CD4-positive, alpha-beta T cell treated with Interleukin-2 at 100 ng/mL for 4 hours (primary cell): ENCODE measurements at places on chromosomes 3 and 15.
A peak's percentile ranks its signal among the peaks of the same experiment; 100 is the strongest.

- DNase-seq, result no peak
Measured at GRCh38 chr3:24523215-24523614, 28.6 kb upstream of the THRB start.

GRCh38 chr3:79976466-79976865 lies 208.7 kb upstream of the ROBO1 start:
- no peak for DNase-seq

DNA sequence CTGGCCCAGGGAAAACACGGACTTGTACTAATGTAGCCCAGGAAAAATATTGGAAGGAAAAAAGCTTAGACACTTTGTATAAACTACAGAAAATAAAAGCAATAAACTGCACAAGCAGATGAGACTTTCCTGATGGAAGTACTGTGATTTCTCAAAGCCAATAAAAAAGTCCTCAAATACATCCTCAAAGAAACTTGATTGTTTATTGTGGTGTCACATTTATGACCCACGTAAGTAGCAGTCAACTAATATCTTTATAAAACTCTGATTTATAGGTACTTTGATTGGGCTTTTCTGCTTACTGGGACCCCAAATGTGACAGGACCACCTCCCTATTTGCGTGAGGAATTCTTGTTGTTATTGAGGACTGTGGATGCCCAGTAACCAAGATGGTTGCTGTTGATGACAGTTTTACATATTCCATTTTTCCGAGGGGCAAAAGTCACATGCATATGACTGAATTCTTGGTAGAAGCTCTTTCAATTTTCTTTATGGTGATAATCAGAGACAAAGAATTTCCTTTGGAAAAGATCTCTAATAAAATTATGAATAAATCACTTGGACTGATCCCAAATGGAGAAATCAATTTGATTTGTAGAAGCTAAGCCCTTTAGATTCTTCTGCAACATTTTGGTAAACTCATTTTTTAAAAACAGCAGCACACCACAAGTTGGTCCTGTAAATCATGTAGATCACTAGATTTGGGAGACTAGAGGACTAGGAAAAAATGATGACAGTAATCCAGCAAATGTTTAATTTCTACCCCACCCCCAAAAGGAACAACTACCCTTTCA lies 159.0 kb upstream of the TSC22D2 start:
- no peak for DNase-seq

DNA sequence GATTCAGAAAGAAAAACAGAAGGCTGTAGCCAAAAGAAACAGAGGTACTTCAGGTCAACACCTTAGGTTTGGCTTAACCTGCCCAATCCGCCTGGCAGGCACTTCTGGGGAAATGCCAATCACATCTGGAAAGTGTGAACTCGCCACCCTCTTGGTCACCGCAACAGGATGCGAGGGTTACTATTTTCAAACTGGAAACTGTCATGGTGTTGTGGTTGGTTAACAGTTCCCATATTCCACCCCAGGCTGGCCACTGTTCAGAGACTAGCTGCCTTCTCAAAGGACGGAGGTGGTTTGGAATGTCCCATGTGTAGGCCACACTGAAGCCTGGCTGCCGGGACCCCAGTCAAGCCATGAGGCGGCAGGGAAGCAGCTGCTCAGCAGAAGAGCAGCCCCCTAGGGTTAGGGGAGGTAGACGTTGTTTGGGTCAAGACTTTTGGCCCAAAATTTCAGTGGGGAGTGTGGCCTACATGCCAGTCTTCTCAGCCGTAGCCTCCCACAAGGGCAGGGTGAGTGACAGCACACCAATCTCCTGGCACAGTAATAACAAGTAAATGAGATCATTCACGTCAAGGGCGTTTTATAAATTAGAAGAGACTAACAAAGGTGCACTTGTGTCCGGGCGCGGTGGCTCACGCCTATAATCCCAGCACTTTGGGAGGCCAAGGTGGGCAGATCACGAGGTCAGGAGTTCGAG lies 54.6 kb downstream of the UMPS start:
- no peak for DNase-seq

- DNase-seq, result no peak
Measured at GRCh38 chr3:184387174-184387714, 7.4 kb downstream of the CHRD start.

GRCh38 chr3:50483374-50483773 lies 20.1 kb downstream of the CACNA2D2 start:
- DNase-seq, result no peak

DNA sequence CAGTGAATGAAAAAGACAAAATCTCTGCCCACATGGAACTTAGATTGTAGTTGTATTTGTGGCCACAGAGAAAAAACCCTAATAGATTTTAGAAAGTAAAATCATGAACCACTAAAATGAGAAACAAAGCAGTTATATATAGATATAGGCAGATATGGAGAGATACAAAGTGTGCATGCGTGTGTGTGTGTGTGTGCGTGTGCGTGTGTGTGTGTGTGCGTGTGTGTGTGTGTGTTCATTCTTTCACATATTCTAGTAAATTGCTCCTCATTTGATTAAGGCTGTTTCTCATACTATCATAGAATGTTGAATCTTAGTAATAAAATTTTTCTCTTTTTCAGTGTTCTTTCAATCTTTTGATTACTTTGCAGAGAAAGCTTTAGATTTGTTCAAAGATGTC lies 118.6 kb downstream of the DNAJB8 start:
- DNase-seq, result no peak

DNA sequence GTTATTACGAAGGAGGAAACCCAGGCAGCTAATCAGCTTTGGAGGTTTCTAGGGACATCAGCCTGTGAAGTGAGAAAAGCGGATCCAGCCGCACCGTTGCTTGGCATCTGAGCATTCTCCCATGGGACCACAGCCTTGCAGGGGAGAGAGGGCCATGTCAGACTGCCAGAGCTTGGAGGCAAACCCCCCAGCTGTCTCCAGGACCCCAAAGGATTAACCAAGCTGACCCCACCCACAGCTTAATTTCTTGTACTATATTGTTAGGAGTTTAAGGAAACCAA lies 5.1 kb downstream of the IGDCC3 start:
- DNase-seq, result no peak

GRCh38 chr3:153285194-153285641 lies 123.2 kb downstream of the RAP2B start:
- no peak for DNase-seq

DNA sequence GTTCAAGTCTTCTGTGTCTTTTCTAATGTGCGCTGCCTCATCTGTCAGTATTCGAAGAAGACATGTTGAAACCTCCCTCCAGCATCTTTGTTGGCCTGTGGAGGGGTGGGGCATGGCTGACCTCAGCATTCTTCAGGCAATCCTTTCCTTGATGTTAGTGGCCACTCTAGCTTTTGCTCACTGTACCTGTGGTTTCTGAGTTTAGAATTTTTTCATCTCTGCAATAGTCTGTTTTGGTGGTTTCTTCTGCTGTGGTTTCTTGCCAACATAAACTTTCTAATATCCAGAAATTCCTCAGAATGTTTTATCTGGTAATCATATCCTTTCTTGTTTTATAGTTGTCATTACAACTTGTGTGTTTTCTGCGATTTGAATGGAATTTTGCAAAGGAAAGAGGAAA lies 251.3 kb upstream of the NR2E3 start:
- DNase-seq, result no peak

GRCh38 chr3:12316253-12316652 lies 27.4 kb downstream of the PPARG start:
- no peak for DNase-seq

GRCh38 chr15:77112838-77113504 lies 42.1 kb upstream of the TSPAN3 start:
- DNase-seq, result no peak

- no peak for DNase-seq
Measured at GRCh38 chr15:43266834-43267233, at the start of gene TGM5. TSS of gene TGM5 (minus strand) at chr15:43266928. CDS start at chr15:43266849, 79 bp downstream.

GRCh38 chr3:133038731-133039375 lies 662 bp downstream of the TMEM108 start:
- DNase-seq, result no peak

GRCh38 chr15:60722328-60723112 lies 243.6 kb upstream of the ICE2 start:
- DNase-seq, result peak; percentile 30

DNA sequence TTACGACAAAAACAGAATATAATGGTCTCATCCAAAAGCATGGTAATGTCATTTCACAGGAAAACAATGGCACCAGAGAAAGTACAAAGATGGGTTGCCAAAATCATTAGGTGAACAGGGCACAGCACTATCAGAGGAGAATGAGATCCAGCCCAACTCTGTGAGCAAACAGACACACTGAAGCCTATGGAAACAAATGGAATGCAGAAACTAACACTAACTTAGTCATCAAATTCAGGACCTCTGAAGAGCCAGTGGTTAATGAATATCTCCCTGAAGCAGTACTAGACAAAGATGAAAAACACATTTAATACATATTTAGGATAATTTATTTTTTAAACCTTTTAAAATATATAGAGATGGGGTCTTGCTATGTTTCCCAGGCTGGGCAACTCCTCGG lies 14.6 kb upstream of the RPS17 start:
- DNase-seq, result no peak

DNA sequence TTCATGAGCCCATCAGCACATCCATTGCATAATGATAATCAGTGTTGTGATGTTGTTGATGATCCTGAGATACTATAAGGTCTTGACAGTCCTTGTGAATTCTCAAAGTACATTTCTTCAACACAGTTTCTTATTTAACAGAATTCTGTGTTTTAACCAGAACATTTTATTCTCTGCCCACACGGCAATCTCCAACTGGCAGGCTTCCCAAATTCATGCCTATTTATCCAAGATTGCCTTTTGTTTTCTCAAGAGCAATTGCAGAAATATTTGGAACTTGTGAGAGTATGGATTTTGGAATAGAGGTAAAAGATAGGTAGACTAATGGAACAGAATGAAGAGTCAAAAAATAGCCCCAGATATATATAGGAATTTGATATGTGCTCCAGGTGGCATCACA lies 116.0 kb downstream of the UACA start:
- no peak for DNase-seq

- no peak for DNase-seq
Measured at GRCh38 chr3:184786280-184786941, 25.6 kb upstream of the VPS8 start.

DNA sequence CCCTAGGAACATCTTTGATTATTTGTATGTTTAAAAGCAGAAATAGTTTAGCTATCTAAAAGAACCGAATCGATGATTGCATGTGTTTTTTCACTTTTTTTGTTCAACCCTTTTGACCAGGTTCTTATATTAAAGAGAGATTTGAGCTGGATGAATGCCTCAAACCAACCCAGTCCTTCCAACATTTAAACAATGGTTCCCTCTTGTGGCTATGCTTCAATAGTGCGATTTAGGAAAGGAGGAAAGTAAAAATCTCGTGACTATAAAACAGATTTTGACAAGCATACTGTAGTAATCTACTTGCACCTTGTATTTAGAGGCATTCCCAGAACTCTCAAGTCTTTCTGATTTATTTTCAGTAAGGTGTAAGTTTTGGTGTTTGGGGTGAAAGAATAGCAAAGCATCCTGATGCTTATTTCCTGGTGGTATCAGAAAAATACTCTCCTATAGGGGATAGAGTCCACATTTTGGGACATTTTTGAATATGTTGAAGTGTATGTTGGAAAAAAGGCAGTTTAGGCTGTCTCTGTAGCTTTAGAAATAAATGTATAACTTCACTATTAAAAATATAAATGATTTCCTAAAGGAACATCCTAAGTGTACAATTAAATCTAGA lies 159.6 kb upstream of the KCNH8 start:
- DNase-seq, result peak; percentile 22

DNA sequence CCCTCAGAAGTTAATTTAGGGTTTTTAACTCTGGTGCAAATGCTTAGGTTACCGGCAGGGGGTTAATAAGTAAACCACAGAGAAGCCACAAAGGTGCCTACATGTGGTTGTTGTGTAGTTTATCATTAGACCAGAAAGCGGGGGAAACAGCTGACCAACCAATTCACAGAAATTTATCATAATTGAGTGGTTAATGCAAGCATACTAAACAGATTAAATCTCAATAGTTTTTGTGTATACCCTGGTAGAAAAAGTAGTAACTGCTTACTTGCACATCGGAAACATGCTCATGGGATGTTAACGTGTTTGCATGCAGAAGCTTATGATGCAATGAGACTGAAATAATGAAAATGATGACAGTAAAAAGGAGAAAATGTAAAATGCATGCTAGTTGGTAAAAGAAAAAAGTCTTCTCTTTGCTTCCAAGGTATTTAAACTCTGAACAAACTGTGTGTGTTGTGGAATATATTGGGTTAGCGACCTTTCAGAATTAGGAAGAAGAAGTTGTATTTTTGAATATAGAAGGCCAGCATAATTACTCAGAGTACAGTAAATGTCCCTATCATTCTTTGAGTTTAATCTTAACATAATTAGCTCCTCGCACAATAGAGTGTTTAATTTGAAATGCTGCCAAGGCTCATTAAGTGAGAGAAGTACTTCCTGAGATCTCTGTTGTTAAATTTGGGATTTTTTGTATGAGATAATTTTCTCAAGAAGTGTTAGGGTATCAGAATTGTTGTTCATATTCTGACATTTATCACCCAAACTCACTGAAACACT lies 316.2 kb downstream of the PTPRG start:
- no peak for DNase-seq

GRCh38 chr15:38826880-38827279 lies 262.3 kb upstream of the RASGRP1 start:
- no peak for DNase-seq

GRCh38 chr15:71659730-71660067 lies 150.7 kb upstream of the NR2E3 start:
- DNase-seq, result no peak

DNA sequence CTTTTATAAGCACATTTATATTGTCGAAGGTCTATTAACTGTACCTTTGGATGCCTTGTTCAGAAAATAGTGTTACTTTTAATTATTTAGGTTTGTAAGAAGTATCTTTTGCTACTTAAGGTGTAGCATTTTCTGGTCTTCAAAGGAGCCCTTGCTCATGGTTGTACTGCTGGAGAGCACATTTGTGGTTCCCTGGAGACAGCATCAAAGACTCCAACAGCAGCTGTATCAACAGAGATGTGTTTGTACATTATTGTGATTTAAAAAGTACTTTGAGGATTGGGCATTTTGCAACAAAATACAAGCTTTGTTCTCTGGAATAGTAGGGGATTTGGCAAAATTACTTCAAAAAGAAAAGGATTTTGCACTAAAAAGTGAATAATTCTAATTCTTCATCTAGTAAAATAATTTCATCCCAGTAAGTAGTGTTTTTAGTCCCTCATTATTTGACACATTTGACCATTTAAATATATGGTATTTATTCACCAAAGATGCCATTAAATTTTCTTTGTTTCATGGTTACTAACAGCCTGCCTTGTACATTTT lies 16.5 kb downstream of the TBC1D23 start:
- DNase-seq, result no peak

- no peak for DNase-seq
Measured at GRCh38 chr15:75235760-75236729, 22.1 kb upstream of the GOLGA6C start.

GRCh38 chr3:116618138-116618537 lies 91.4 kb upstream of the TUSC7 start:
- no peak for DNase-seq
